ENCODE measurements at places on chromosomes 1 and 21. TPM values are rescaled to one million over a fixed set of nuclear protein-coding genes. Genes with fewer than 3 reads are reported as not detected.

The EFNA1 gene
- total RNA-seq = 53.3 TPM

The PCAT6 gene
- 0.26 TPM for total RNA-seq

The FOXO6 gene
- 0.53 TPM for total RNA-seq

The OR2L8 gene
- not detected for total RNA-seq

The TRIM58 gene
- 0.66 TPM for total RNA-seq

The PLA2G2C gene
- not detected for total RNA-seq

The SYF2 gene
- total RNA-seq = 38.3 TPM

The CHML gene
- total RNA-seq = 21.0 TPM

The FCGR3B gene
- not detected for total RNA-seq

The OR2M3 gene
- not detected for total RNA-seq

The ACKR1 gene
- total RNA-seq = not detected

The CACNA1S gene
- not detected for total RNA-seq

The IVL gene
- under 0.01 TPM for total RNA-seq

The MAP10 gene
- 1.1 TPM for total RNA-seq

The HTR1D gene
- 0.42 TPM for total RNA-seq

The SLC45A1 gene
- 0.78 TPM for total RNA-seq

The APP gene
- 1,335 TPM for total RNA-seq

The PERM1 gene
- total RNA-seq = not detected

The BCAN gene
- total RNA-seq = not detected

The SEMA6C gene
- 5.3 TPM for total RNA-seq

The TNNT2 gene
- total RNA-seq = not detected

The TCEA3 gene
- 1.1 TPM for total RNA-seq

The SPRR2E gene
- total RNA-seq = not detected

The EPS15 gene
- 38.0 TPM for total RNA-seq

The RNF186 gene
- total RNA-seq = not detected

The ZFP69B gene
- total RNA-seq = 2.8 TPM

The SELL gene
- total RNA-seq = 1.5 TPM

The ASCL5 gene
- total RNA-seq = not detected

The MATN1 gene
- total RNA-seq = not detected

The FAM72D gene
- 3.5 TPM for total RNA-seq

The LRRIQ3 gene
- total RNA-seq = 0.35 TPM

The PRKAA2 gene
- 4.3 TPM for total RNA-seq

The CLEC20A gene
- total RNA-seq = not detected

The FGR gene
- total RNA-seq = 0.07 TPM

The HCRTR1 gene
- total RNA-seq = 0.53 TPM

The CFAP107 gene
- not detected for total RNA-seq

The MRPL9 gene
- total RNA-seq = 141 TPM

The FCRL4 gene
- not detected for total RNA-seq

The EPRS1 gene
- total RNA-seq = 189 TPM

The MRPS21 gene
- total RNA-seq = 60.9 TPM

The MOB3C gene
- total RNA-seq = 8.1 TPM

The GJA9 gene
- not detected for total RNA-seq

The SYT14 gene
- 0.14 TPM for total RNA-seq

The SLAMF8 gene
- total RNA-seq = not detected
